ENCODE measurements at places on chromosomes 3 and 15.

- DNase-seq: no peak
Observed at GRCh38 chr3:189974359-189974758, 146.3 kb downstream of the P3H2 start.

GRCh38 chr3:126464494-126464893 lies 11.2 kb downstream of the ZXDC start:
- no peak for DNase-seq

DNA sequence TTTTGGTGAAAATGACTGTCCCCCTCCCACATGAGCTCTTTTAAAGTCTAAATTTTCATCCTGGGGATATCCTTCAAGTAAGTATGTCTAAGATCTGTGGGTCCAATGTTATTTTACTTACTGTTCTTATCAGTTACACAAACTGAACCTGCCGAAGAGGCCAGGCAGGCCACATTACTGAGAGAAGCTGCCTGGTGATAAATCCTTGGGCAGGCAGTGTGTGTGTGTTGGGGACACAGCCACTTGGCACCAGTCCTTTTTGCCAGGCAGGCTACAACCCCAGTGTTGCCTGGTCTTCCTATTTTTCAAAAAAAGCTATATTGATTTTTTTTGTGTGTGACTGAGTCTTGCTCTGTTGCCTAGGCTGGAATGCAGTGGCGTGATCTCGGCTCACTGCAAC lies 50.6 kb upstream of the RASA2 start:
- no peak for DNase-seq

- no peak for DNase-seq
Observed at GRCh38 chr15:74274470-74275038, 38.4 kb downstream of the CCDC33 start.

DNA sequence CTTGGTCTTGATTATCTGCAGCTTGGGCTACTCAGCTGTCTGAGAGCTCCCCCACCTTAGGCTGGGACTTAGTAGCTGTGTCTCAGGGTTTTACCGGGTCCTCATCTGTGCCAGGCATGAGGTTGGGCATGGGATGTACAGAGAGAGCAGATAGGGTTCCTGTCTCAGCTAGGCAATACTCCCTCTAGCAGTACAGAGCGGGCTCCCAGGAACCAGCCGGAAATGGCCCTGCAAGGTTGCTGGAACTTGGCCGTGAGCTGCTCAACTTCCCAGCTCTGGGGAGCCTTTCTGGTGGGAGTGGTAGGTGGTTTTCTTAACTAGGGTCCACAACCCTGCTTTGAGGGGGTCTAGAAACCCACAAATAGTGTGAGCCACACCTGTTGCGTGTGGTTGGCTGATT lies 58.3 kb downstream of the ATP2B2 start:
- DNase-seq: no peak

- no peak for DNase-seq
Observed at GRCh38 chr15:65147902-65148301, 14.3 kb upstream of the PDCD7 start.

DNA sequence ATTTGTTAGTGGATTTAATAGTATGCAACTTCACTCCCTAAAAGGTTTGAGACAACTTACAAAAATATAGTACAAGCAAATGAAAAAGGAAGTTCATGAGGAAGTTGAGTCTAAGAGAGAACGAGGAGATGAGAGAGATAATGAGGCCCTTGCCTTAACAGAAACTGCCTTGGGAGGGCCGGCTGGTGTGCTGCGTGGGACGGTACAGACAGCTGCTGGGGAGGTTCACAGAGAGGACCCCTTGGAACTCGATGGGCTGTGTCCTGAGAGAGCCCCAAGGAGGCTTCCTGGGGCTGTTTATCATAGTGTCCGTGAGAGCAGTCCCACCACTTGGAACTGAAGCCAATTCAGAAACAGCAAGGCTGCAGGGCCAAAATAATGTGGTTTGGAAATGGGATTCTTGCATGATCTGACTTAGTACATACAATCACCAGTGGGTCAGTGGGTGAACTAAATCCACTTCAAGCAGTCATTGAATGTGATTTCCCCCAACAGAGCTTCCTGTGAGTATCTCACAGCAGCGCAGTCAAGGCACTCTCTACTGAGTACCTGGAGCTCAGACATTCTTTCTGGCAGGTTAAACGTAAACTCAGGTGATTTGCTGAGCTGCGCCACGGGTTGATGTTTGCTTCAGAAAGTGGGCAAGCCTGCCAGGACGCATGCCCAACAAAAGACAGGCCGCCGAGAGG lies 90.8 kb downstream of the CRTC3 start:
- DNase-seq: no peak

- DNase-seq: no peak
Observed at GRCh38 chr15:28097656-28098359, 1.3 kb downstream of the OCA2 start.

DNA sequence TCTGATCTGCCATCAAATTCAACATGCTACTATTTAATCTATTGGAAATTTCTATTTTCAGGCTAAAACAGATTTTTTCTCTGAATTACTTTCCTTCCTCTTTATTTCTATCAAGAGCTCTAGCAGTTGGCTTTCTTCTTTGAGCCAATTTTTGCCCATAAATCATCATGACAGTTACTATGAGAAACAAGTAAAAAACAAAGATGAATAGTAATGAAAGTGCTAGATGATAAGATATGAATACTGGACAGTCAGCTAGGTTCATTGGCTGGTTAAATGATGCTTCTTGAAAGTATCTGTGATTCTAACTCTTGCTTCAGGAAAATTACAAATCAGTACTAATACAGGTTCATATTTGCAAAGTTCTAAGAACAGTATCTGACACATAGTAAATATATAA lies 38.6 kb upstream of the NANOGP8 start:
- no peak for DNase-seq

GRCh38 chr3:150697646-150698045 lies 6.1 kb downstream of the ERICH6 start:
- no peak for DNase-seq

GRCh38 chr3:58176827-58177489 lies 33.8 kb downstream of the DNASE1L3 start:
- DNase-seq: no peak

DNA sequence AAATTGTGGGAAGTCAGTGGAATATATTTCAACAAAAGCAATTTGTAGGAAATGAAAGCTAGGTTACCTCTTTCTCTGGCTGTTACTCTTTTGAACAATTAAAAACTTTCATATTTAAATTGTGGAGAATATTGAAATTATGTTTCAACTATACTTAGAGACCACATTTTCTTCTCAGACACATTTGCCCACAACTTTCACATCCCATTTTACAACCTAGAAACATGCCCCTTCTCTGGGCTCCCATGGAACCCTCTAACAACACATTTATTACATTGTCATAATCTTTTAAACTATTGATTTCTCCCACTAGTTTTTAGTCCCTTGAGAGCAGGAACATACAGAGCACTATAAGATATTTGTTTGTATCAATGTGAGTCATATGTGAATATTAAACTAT lies 211.7 kb upstream of the TTC14 start:
- DNase-seq: no peak

DNA sequence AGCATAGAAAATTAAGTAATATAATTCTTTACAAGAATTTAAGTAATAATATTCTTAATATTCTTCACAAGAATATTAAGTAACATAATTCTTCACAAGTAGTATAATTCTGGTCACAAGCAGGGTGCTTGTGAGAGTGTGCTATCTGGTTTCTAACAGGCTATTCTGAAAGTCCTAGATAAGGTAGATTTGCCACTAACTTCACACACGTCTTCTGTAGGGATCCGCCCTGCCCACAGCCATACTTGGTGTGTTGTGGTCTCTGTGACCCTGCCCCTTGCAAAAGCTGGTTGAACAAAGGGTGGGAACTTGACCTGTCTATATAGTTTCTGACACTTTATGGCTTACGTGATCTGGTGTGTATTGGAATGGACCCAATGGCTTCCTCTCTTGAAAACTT lies 253.4 kb upstream of the MDFIC2 start:
- DNase-seq: no peak

GRCh38 chr15:72342385-72342784 lies 22.4 kb upstream of the CELF6 start:
- DNase-seq: no peak

GRCh38 chr3:104447681-104448080 lies 919.0 kb upstream of the ALCAM start:
- no peak for DNase-seq

DNA sequence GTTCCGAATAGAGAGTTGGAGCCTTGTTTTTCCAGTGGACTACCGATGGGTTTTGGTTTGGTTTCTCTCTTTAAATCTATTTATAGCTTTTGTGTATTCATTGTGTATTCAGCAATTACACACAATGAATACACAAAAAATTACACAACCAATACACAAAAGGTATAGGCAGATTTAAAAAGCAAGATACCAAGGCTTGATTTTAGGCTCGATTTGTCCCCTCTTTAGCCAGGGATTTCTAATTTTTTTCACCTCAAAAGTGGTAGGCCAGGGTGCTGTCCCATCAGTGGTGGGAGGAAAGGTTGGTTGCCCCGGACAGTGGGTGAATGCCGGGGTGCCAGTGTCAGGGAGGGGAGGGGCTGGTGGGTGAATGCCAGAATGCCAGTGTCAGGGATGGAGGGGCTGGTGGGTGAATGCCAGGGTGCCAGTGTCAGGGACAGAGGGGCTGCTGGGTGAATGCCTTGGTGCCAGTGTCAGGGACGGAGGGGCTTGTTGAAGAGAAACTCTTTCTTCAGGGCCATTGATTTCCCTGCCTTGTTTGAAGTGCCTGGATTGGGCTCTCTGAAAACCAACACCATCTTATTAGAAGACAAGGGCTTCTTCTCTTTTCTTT lies 186.2 kb downstream of the GOLGA6L6 start:
- DNase-seq: no peak

All from kidney epithelial cell (primary cell).